ENCODE measurements at places on chromosomes 11 and 22.

GRCh38 chr11:46012185-46012584 is 89.7 kb downstream of the LARGE2 start:
- no peak for DNase-seq

GRCh38 chr11:116563028-116563711 is 209.6 kb downstream of the BUD13 start:
- no peak for DNase-seq

- no peak for DNase-seq
Observed at GRCh38 chr11:29712616-29713015, 304.2 kb downstream of the KCNA4 start.

GRCh38 chr11:123051634-123052033 is 10.3 kb downstream of the HSPA8 start:
- DNase-seq = no peak

GRCh38 chr22:46848197-46848596 is 85.7 kb downstream of the TBC1D22A start:
- DNase-seq = no peak

DNA sequence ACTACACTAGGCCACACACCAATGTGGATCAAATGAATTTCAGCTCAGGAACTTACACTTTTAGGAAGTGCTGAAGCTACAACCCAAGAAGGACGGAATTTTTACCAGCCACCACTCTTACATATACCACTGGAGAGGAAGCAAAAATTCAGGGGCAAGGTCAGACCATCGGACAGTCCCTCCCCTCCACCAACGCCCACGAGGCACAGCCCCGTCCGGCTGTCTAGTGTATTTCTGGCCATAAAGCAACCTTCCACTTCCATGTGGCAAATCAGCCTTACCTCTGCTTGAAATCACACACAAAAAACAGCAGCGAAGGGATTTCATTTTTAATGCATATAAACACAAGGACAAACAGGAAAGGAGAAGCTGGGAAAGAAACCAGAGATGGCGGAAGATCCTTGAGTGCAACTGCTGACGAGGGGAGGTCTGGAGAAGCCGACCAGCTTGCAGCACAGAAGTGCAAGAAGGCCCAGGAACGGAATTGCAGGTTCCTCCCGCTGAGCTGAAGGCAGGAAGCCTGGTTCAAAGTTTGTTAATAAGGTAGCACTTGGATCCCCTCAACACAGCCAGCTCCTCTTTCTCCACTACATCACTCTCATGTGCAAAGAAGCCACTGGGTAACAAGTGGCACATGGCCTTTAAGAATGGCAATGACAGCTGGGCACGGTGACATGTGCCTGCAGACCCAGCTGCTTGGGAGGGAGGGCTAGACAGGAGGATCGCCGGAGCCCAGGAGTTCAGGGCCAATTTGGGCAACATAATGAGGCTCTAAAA is 71.5 kb downstream of the SHANK2 start:
- no peak for DNase-seq
